Common myeloid progenitor, CD34-positive (primary cell): ENCODE measurements at places on chromosomes 7 and 10.

DNA sequence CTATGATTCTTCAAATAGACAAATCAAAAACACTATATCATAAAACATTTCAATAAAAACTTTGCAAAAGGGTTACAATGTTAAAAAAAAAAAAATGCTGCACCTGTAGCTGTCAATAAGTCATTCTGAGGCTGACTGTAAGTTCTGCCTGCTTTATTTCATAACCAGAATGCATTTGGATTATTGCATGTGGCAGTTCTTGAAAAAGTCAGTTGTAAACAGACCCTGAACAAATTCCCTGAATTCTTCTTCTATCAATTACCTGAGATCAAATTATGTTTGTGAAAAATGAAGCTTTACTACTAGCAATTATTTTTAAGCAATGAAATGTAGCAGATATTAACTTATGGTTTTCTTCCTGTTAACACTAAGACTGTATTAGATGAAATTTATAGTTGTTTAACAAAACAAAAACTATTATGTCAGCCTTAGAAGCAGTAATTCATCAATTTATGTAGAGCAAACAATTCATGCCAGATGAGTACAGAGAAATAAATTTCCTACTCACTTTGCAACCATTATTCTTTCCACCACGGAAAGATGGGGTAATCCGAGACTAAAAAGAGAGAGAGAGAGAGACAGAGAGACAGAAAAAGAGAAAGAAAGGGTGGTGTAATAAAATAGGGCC is 107.8 kb downstream of the SFMBT2 start:
- DNase-seq: no peak

DNA sequence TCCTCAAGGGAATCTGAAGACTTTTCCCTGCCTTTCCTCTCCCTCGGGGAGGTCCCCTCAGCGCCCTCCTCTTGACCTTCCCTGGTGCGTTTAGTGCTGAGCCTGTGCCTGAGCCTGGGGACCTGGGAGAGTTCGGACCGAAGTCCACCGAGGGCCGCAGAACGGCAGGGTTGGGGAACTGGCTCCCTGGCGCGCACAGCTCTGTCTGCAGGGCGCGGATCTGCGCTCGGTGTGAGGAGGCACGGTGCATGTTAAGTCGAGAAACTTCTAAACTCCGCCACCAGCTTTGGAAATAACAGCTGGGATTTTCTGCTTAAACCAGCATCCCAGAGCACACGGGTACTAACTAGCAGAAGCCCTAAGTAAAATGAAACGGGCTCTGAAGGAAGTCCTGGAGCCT is 44.2 kb upstream of the SLC29A4 start:
- DNase-seq: no peak

DNA sequence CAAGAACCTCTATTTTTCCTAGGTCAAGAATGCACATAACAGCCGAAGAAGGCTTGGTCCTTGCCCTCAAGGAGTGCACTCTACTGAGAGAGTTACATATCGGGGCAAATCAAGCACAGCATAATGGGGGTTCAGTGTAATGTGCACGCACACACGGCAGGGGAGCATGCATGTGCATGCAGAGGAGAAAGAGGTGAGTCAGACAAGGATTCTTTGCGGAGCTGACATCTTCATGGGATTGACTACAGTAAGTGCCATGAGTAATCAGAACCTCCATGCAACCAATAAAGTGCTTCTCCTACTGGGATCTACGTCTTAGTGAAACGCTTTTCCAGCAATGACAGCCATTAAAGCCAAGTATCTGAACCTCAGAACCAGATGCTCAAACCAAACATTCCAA is 123.6 kb downstream of the RNF216 start:
- DNase-seq: no peak

GRCh38 chr10:28906934-28907333 is 229.6 kb downstream of the BAMBI start:
- DNase-seq: no peak

DNA sequence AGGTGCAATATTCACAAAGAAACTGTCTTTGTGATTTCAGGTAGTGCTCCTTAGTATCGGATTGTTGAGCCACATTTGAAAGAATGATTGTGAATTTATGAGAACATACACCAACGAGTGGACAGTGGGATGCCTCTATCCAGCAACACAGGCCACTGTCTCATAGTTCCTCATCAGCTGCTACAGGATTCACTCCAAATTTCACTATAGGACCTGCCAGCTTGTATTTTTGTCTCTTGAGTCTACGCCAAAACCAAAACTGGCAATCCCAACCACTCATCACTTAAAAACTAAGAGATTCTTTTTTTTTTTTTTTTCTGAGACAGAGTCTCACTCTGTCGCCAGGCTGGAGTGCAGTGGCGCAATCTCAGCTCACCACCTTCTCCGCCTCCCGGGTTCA is 964.5 kb downstream of the CNTNAP2 start:
- no peak for DNase-seq

- no peak for DNase-seq
These were observed 238.0 kb downstream of the EBF3 start for GRCh38 chr10:129725890-129726631.

- DNase-seq: no peak
These were observed 301.7 kb downstream of the CSTF2T start for GRCh38 chr10:51397695-51398094.
